ENCODE measurements at places on chromosomes 12 and 14.

DNA sequence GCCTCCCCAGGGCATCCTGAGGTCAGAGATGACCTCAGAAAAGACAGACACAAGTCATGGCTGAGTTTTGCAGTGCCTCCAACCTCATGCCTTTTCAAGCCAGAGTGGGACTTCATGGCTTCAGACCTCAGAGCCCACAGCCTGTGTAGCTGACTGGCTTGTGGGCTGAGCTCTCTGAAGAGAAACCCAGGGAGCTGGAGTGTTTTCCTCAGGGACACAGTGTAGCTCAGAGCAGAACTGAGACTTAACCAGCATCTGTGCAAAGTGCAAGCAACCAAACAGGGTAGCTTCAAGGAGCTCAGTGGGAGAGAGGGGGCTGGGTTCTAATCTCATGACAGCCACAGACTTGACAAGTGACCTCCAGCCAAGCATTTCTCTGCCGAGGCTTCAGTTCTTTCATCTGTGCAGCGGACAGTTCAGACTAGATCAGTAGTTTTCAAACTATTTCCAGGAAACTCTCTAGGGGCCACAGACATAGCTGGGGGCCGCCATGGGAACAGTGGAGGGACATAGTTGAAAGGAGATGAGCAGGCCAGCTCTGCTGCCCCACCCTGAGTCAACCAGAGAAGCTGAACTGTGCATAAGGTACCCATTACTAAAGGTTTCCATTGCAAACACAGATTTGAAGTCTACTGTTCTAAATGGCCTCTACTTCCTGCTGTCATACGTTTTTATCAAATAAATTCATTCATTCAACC is 80.0 kb downstream of the LGMN start:
- DNase-seq: no peak

DNA sequence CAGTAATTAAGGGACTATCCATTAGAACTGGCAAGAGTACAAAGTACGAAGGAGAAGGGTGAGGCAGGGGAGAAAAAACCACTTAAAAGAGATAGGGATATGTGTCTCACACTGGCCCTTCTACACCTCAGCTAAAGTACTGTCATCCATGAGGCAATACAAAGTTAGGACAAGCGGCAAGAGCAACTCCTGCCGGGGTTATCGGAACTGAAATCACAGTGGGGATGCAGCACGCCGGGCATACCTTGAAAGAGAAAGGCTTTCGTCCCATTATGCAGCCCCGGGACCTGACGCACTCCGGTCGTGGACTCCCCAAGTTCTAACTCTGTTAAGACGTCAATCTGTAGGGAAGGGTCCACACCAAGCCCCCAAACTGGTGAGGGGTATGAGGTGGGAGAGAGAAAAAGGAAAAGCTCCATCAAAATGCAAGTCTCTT is 1.1 kb downstream of the NELL2 start:
- DNase-seq: peak; percentile 21

DNA sequence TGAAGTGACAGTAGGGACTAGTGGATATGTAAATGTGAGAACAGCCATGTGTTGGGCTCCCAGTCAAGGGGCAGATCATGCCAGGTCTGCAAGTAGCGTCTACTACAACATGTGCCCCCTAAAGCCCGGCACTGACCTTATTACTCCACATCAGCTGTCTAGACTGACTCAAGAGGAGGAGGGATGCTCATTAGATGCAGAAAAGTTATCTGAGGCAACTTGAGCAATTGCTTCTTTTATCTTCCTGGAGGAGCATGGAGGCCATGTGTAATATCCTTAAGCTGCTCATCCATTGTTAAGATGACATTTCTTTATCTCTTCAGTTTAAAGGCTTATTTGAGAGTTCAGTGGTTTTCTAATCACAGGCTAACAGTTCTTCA is 404.7 kb upstream of the FLRT2 start:
- DNase-seq: no peak

GRCh38 chr12:92105110-92105509 is 40.5 kb downstream of the BTG1 start:
- DNase-seq: no peak

GRCh38 chr14:41773536-41774279 is 167.0 kb downstream of the LRFN5 start:
- no peak for DNase-seq

DNA sequence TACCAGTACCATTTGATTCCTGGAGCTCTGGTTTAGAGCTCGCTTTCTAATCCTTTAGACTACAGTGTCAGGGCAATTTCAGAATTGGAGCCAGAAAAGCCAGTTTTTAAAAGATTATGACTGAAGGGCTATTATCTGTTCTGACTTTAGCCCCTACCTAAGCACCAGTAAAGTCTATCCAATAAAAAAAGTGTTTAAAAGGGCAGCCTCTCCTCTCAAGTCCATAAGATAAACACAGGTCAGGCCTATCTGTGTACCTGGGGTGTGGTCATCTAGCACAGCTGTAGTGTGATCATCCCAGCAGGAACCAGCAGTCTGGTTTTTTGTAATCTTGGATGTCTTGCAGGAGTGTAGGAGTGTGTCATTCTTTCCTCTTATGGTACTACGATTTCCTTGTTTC is 6.6 kb downstream of the APPL2 start:
- no peak for DNase-seq

DNA sequence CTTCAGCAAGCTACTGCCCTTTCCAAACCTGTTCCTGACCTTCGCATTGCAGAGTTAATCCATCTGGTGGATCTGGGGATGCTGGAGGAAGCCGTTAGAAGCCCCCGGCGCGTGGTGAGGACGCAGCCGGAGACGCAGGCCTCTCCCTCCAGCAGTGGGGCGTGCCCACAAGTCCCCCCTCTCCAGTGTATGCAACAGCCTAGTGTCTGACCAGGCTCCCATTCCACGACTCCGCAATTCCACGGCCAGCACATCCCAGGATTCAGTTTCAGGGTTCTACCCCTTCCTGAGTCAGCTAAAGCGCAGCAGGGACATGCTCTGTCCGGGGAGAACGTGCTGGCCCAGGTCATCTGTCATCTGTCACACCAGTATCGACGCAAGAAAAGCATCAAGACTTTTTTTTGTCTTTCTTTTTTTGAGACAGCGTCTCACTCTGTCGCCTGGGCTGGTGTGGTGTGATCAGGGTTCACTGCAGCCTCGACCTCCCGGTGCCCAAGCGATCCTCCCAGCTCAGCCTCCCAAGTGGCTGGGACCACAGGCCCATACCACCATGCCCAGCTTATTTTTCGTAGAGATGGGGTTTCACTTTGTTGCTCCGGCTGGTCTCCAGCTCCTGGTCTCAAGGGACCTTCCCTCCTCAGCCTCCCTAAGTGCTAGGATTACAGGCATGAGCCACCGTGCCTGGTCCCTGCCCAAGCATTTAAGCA is 8.0 kb upstream of the DYNC1H1 start:
- DNase-seq: no peak

GRCh38 chr14:28299227-28299626 is 467.4 kb upstream of the FOXG1 start:
- no peak for DNase-seq

- DNase-seq: no peak
These were observed 59.9 kb downstream of the SLC6A12 start for GRCh38 chr12:154058-154457.

DNA sequence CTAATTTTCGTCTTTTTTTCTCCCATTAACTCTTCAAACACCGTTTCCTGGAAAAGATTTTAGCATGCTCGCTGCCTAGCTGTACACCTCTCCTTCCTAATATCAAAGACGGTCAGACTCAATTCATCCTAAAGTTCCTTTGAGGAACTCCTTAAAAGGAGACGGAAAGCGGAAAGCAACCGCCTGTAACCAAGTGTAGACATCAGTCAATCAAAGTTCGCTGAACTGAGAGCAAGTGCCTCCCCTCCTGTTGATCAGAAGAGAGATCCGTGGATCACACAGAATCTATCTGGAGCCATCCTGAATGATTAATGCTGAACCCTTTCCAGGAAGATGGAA is 412 bp upstream of the TEP1 start:
- DNase-seq: peak; percentile 50

GRCh38 chr12:29110506-29111442 is 38.3 kb upstream of the FAR2 start:
- no peak for DNase-seq

DNA sequence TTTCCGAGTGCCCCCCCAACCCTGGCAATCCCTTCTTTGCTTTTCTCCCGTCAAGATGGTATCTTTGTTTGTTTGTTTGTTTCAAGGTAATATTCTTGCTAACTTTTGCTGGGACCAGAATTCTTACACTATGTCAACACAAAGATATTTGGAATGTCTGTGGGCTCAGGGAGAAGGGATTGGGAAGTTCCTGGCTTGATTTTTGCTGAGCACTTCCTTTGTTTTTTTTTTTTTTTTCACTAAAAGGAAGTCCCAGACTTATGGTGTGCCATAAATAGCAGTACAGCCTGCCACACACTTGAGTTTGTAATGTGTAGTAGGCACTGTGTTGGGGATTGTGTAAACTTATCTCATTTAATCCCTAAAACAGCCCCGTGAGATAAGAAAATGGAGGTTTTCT is 11.2 kb upstream of the RNU6-7 start:
- DNase-seq: no peak

GRCh38 chr14:102442241-102443211 is 67.0 kb downstream of the ANKRD9 start:
- no peak for DNase-seq

- DNase-seq: no peak
These were observed 328.7 kb downstream of the RPL10L start for GRCh38 chr14:46322730-46323403.

GRCh38 chr12:1910468-1910867 is 8.0 kb downstream of the CACNA2D4 start:
- DNase-seq: no peak

- peak; percentile 69 for DNase-seq
These were observed 1.2 kb upstream of the SH2B3 start for GRCh38 chr12:111404362-111405148.

DNA sequence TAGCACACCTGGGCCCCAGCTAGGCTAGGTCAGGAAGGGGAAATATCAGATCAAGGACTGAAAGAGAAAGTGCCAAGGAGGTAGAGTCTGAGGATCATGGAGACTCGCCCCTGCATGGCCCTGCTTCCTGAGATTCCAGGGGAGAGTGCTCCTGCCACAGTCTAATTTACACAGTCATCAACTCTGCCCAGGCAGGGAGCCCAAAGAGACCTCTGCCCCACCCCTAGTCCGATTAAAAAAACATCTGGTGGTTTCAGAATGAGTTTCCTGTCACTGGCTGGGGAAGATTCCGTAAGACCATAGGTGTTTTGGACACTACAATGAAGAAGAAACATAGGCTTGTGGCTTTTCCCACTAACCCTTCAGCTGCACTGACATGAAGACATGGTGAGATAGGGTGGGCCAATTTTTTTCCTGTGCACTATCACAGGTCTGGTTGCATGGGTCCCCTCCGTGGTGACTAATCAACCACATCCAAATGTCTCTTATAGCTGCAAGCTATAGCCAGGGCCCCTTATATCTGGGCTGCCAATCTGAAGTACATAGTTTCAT is 31.5 kb upstream of the GZMB start:
- DNase-seq: peak; percentile 87

DNA sequence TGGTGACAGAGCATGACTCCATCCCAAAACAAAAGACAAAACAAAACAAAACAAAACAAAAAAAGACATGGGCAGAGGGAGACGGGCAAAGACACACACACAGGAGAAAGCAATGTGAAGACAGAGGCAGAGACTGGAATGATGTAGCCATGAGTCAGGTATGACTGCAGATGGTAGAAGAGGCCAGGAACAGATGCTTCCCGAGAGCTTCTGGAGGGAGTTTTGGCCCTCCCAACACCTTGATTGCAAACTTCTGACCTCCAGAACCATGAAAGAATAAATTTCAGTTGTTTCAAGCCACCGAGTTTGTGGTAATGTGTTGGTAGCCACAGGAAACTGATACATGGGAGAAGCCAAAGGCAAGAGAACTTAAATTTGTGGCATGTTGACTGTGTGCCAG is 27.1 kb downstream of the VWF start:
- DNase-seq: no peak

GRCh38 chr12:116382686-116383530 is 105.4 kb upstream of the MED13L start:
- DNase-seq: no peak

GRCh38 chr12:79360286-79360685 is 330.5 kb downstream of the PAWR start:
- DNase-seq: no peak

GRCh38 chr12:132236129-132236929 is 92.1 kb downstream of the NOC4L start:
- DNase-seq: no peak

DNA sequence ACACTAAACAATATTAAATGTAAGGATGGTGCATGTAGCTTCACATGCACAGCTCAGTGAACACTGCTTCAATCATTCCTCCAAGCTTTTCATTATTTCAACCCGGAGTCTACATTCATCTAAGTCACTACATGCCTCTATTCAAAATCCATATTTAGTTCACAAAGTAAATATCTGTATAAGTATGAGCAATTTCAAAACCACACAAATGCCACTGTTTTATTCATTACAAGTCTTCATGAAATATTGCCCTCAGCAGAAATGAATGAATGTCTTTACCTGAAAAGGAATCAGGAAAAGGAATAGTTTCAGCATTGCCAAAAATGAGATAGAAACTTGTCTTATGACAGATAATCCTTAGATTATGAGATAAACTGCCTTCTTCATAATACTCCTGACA is 149.4 kb downstream of the SLC38A4 start:
- DNase-seq: no peak

DNA sequence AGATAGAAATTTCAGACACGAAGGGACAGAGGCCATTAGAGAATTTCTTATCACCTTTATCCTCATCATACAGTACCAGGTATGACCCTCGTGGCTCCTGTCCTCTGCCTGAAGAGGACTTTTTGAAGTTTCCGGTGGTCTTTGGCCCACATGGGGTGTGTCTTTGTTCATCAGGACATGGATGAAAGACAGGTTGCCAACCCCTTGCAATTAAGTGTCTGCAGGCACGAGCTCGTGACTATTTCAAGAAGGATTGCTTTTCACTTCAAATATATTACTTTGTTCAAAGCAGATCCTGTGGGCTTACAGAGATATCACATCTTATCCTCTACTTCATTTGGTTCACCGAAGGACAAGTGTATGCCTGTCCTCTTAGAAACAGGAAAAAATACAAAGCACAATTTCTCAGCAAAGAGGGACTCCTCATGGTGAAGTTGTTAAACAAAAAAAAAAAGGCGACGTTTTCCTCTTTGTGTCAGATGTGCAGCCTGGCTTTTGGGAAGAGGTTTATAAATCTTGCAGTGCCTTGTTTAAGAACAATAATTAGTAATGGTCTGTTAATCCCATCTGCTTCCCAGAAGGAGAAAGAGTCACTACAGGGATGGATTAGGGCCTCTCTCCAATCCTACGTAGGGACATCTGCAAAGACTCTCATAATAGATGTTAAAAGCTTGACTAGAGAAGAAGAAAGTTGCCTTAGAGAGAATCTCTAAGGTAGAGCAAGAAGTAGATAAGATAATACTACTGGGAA is 13.5 kb upstream of the FAM234B start:
- DNase-seq: no peak

DNA sequence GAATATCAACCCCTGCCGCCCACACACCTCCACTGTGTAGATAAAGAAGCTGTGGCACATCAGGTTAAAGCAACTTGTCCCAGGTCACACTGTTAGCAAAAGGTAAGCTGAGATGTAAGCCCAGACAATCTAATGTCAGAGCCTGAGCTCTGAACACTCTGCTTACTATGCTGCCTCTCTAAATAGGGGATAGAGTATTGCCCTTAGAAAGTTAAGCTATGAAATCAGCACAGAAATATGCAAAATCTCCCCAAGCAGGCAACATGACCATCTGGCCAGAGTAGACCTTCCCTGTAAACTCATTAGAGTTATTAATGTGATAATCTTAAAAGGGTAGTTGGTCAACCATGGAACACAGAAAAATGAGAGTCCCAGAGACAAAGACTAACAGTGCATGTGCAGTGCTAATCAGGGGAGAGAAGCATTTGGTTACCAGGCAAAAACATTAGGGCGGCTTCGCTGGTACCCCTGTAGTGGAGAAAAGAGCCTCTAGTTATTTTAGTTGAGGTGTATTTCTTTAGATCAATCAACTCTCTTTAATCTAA is 171.0 kb downstream of the BTG1 start:
- DNase-seq: no peak
